ENCODE measurements at places on chromosomes 11 and 22.

- no peak for DNase-seq
- H3K27me3 ChIP-seq: no peaks in the 10 kb centered on the region
- H3K4me3 ChIP-seq: no peak overlapping the region
- no peaks in the 10 kb centered on the region for H3K36me3 ChIP-seq
- no peak overlapping the region for H3K27ac ChIP-seq
- H3K4me1 ChIP-seq: no peaks in the 10 kb centered on the region
Measured at GRCh38 chr11:120780239-120780638, 243.7 kb upstream of the TBCEL start.

GRCh38 chr11:64910451-64911093 is 6.4 kb downstream of the ATG2A start:
- DNase-seq: no peak
- no peak overlapping the region for H3K4me3 ChIP-seq
- H3K4me1 ChIP-seq: peaks cover 6% of the 10 kb centered on the region
- peak overlapping the region; percentile 6 for H3K27ac ChIP-seq
- peaks cover 14% of the 10 kb centered on the region for H3K36me3 ChIP-seq

- DNase-seq: no peak
- no peak overlapping the region for H3K4me3 ChIP-seq
- H3K4me1 ChIP-seq: no peaks in the 10 kb centered on the region
- no peaks in the 10 kb centered on the region for H3K36me3 ChIP-seq
Measured at GRCh38 chr22:27648853-27649252, 152.7 kb downstream of the MN1 start.

- H3K36me3 ChIP-seq: no peaks in the 10 kb centered on the region
- DNase-seq: peak; percentile 3
- no peak overlapping the region for H3K4me3 ChIP-seq
- no peaks in the 10 kb centered on the region for H3K27me3 ChIP-seq
Measured at GRCh38 chr22:21450320-21450831, 16.8 kb upstream of the TMEM191C start.

DNA sequence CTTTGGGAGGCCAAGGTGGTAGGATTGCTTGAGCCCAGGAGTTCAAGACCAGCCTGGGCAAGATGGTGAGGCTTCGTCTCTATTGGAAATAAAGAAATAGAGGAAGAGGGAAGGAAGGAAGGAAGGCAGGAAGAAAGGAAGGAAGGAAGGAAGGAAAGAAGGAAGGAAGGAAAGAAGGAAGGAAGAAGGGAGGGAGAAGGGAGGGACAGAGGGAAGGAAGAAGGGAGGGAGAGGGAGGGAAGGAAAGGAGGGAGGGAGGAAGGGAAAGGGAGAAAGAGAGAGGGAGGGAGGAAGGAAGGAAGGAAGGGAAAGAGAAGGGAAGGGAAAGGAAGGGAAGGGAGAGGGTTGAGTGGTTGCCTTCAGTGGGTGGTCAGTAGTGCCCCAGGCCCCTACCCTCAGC is 13.9 kb upstream of the PNPLA3 start:
- no peaks in the 10 kb centered on the region for H3K36me3 ChIP-seq
- no peak overlapping the region for H3K4me3 ChIP-seq
- no peak overlapping the region for H3K27ac ChIP-seq
- no peaks in the 10 kb centered on the region for H3K4me1 ChIP-seq
- H3K27me3 ChIP-seq: peaks cover 14% of the 10 kb centered on the region

DNA sequence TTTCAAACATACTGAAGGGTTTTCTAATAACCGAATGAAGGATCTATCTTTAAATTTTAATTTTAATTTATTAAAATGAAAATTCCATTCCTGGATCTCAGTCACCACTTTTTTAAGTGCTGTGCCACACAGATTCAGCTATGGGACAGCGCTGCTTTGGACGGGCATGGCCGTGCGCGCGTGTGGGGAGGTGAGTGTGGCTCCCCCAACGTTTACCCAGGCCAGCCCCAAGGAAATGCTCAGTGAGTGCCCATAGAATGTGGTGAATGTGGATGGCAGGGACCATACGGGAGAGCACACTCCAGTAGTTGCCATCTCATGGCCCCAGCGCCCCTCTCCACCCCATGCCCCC is 88.0 kb upstream of the KCNQ1OT1 start:
- no peak overlapping the region for H3K4me3 ChIP-seq
- DNase-seq: no peak
- H3K36me3 ChIP-seq: no peaks in the 10 kb centered on the region
- H3K27ac ChIP-seq: no peak overlapping the region
- H3K4me1 ChIP-seq: no peaks in the 10 kb centered on the region
- peaks cover 5% of the 10 kb centered on the region for H3K27me3 ChIP-seq

DNA sequence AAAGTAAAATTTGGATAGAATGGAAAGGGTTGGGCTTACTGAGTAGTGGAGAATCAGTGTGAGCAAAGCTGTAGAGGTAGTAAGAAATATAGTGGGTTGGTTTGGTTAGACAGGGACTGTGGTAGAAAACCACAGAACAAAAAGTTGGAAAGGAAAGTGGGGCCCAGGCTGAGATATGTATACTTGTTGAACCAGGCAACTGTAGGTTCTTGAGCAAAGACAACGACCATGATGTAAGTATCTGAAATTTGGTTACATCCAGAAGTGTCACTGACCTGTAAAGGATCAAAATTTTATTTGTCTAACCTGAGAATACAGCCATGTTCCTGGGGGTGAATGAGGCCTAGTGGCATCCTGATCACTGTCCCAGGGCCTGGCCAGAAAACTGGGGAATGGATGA is 114.1 kb downstream of the STIM1 start:
- peak; percentile 51 for DNase-seq
- H3K36me3 ChIP-seq: peaks cover 60% of the 10 kb centered on the region

- H3K27me3 ChIP-seq: no peaks in the 10 kb centered on the region
- H3K27ac ChIP-seq: peak overlapping the region; percentile 94
- peak; percentile 72 for DNase-seq
- H3K4me3 ChIP-seq: peak overlapping the region; percentile 51
Measured at GRCh38 chr11:126083829-126084607, 21.4 kb upstream of the CDON start.

- DNase-seq: no peak
- H3K4me3 ChIP-seq: no peak overlapping the region
- H3K4me1 ChIP-seq: peaks cover 20% of the 10 kb centered on the region
- no peak overlapping the region for H3K27ac ChIP-seq
- H3K36me3 ChIP-seq: no peaks in the 10 kb centered on the region
- peaks cover 9% of the 10 kb centered on the region for H3K27me3 ChIP-seq
Measured at GRCh38 chr11:62390722-62391121, 28.1 kb upstream of the SCGB1A1 start.

DNA sequence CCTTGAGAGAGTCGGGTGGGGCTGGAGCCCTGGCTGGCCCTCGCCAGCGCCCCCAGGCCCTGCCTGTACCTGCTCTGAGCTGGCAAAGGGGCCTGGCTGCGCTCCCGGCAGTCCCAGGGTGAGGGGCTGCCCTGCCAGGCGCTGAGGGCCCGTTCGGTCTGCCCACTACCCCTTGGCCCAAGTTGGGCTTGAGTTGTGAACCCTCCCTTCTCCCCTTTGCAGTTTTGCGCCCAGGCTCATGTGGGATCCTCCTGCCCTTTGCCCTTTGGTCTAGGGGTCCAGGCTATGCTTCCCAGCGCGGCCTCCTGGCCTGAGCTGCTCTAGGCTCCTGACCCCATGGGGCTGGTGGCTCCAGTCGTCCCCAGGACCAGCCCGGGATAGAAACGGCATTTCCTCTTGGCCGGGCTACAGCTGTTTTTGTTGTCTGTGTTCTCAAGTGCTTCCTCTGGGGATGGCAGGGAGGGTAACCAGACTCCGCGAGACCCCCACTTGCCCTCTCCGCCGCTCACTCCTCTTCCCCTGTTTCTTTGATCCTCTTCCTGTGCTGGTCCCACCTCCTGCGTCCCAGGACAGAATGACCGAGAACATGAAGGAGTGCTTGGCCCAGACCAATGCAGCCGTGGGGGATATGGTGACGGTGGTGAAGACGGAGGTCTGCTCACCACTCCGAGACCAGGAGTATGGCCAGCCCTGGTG is 34.9 kb downstream of the PRDM11 start:
- H3K4me3 ChIP-seq: no peak overlapping the region
- H3K27ac ChIP-seq: no peak overlapping the region
- no peaks in the 10 kb centered on the region for H3K36me3 ChIP-seq
- no peak for DNase-seq

DNA sequence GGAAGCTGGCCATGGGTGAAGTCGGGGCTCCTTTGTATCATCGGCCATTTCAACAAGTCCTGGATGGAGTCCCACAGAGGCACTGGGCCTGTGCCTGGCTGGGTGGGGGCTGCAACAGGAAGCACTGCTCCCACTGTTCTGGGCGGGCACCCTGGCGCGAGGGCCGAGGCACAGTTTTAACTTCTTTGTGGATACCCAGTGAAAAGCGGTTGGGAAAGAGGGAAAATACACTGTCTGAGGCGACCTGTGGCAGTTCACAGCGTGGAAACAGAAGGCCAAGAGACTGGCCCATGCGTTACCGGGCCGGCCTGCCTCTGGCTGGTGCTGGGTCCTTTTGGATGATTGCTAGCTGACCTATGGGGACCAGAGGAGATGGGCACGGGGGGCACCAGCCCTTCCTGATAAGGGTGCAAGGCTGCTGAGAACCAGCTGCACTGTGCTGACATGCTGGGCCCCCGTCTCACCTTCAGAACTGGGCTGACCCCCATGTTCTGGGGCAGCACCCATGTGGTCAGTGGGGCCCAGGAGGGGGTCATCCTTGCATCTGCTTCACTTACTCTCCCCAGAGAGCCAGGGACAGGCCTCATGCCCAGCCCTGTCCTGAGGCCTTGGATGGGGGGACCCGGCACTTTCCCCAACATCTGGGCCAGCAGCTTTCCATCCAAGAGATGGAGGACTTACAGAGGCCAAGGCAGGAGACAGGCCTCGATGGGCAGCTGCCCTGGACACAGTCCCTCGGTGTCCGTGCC is 4.2 kb downstream of the OVOL1 start:
- H3K27ac ChIP-seq: no peak overlapping the region
- H3K4me1 ChIP-seq: peaks cover 6% of the 10 kb centered on the region
- H3K4me3 ChIP-seq: no peak overlapping the region
- no peak for DNase-seq

DNA sequence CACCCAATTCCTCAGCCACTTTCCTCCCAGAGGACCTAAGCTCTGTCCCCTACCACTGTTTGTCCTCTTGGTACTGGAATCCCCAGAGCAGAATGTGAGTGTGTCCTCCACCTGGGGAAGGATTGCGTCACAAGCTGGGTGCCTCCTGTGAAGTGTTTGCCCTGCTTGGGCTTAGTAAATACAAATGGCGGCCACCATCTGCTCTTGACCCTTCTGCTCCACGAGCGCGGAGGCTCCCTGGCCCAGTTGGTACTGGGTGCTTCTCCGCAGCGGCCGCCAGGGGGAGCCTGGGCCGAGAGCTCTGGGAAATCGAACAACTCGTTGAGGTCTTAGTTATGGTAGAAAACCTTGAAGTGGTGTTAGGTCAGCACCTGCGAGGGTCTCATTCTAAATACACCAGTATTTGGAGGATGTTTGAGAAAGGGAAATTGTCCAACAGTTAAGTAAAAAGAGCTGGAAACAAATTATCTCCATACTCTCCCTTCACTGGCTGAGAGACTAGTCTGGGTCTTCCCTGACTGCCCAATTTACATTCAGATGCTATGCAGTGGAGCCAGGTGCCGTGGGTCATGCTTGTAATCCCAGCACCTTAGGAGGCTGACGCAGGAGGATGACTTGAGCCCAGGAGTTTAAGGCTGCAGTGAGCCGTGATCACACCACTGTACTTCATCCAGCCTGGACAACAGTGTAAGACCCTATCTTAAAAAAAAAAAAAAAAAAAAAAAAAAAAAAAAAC is 74.6 kb upstream of the TEAD1 start:
- no peaks in the 10 kb centered on the region for H3K36me3 ChIP-seq
- H3K4me3 ChIP-seq: no peak overlapping the region
- peaks cover 8% of the 10 kb centered on the region for H3K4me1 ChIP-seq
- peak; percentile 45 for DNase-seq
- no peak overlapping the region for H3K27ac ChIP-seq

GRCh38 chr11:697811-698311 is 2.2 kb downstream of the TMEM80 start:
- H3K27me3 ChIP-seq: no peaks in the 10 kb centered on the region
- DNase-seq: no peak
- peaks cover 38% of the 10 kb centered on the region for H3K4me1 ChIP-seq
- H3K27ac ChIP-seq: peak overlapping the region; percentile 62
- H3K36me3 ChIP-seq: peaks cover 11% of the 10 kb centered on the region

DNA sequence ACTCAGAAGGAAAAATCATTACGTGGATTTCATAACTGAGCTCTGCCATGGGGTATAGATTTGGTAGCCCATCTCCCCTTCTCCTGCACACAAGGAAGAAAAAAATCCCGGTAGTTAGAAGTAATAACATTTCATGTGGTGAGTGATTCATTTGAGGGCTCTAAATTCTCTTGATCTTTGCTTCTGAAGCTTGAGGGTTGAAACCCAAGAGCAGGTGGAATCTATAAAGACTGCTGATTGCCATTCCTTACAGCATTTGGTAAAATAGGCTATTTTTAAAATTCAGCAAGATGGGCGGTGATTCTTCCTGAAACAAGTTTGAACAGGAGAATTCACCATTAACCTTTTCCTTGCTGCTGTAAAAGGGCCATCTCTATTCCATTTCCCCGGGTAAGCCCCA is 266.1 kb downstream of the CADM1 start:
- H3K27me3 ChIP-seq: no peaks in the 10 kb centered on the region
- H3K36me3 ChIP-seq: no peaks in the 10 kb centered on the region
- no peak overlapping the region for H3K4me3 ChIP-seq
- no peaks in the 10 kb centered on the region for H3K4me1 ChIP-seq

DNA sequence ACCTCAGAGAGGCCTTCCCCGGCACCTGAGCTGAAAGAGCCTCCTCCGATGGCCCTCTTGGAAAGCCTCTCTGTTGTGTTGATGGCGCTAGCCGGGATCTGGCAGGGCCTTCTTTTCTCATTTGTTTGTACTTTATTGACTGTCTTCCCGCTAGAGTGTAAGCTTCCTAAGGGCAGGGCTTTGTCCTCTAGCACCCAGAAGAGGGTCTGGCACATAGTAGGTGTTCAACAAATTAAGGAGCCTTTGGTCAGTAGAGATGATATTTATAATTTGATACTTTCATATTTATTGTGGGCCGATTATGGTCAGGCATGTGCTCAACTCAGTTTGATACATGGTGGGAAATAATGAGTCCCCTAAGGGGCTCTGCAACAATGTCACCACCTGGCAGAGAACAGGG is 4.0 kb downstream of the ARL2 start:
- H3K4me1 ChIP-seq: peaks cover 25% of the 10 kb centered on the region
- no peak overlapping the region for H3K27ac ChIP-seq
- H3K36me3 ChIP-seq: peaks cover 22% of the 10 kb centered on the region
- H3K27me3 ChIP-seq: no peaks in the 10 kb centered on the region
- H3K4me3 ChIP-seq: no peak overlapping the region

GRCh38 chr11:119828006-119828405 is 99.0 kb upstream of the NECTIN1 start:
- no peak overlapping the region for H3K27ac ChIP-seq
- DNase-seq: no peak
- H3K27me3 ChIP-seq: peaks cover 5% of the 10 kb centered on the region

GRCh38 chr22:36321797-36322601 is 65.8 kb downstream of the MYH9 start:
- peak overlapping the region; percentile 19 for H3K27ac ChIP-seq
- no peaks in the 10 kb centered on the region for H3K27me3 ChIP-seq
- peaks cover 74% of the 10 kb centered on the region for H3K36me3 ChIP-seq

GRCh38 chr11:134761386-134761785 is 349.3 kb upstream of the B3GAT1 start:
- H3K36me3 ChIP-seq: no peaks in the 10 kb centered on the region
- no peak for DNase-seq
- H3K4me3 ChIP-seq: peak overlapping the region; percentile 30
- H3K27me3 ChIP-seq: peaks cover 2% of the 10 kb centered on the region
- H3K4me1 ChIP-seq: no peaks in the 10 kb centered on the region

Data from activated CD4-positive, alpha-beta T cell treated with anti-CD3 and anti-CD28 coated beads, Interleukin-2, amount 10 ng/mL, durations not matched to agents 7 days and 5 days (primary cell).